ENCODE measurements at places on chromosomes 12 and 14.

DNA sequence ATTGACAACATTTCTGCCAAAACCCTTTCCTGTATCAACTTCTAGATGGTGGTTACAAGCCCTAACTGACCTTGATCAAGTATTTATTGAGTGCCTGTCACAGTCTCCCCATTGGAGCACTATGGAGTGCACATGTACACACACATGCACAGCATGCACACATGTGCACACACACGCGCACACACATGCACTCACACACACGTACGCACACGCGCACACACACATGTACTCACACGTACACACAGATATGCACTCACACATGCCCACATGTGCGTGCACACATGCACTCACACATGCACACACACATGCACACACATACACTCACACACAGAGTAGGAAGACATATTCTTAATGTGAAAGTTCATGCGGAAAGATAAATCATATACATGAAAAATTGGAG lies 43.7 kb downstream of the MYRFL start:
- DNase-seq, result no peak

DNA sequence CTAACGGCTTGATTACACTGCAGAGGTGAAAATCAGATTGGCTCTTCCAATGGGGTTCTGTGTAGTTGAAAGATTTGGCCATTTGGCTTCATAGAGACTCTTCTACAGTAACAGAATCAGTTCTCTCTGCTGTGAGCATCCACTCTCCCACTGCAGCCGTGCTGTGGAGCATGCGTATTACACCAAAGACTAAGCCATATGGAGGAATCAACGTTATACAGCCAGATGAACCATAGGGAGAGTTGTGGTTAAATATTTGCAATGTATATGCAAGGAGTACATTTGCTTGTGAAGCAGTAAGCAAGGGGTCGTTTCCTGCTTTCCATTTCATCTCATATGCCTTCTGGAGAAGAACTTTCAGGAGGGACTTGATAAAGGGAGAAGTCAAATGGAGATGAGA lies 331.1 kb upstream of the FKBP4 start:
- no peak for DNase-seq

GRCh38 chr12:15050659-15051058 lies 77.8 kb downstream of the PDE6H start:
- DNase-seq, result no peak

- DNase-seq, result no peak
These were observed 482.0 kb downstream of the TMTC2 start for GRCh38 chr12:83168751-83169150.

DNA sequence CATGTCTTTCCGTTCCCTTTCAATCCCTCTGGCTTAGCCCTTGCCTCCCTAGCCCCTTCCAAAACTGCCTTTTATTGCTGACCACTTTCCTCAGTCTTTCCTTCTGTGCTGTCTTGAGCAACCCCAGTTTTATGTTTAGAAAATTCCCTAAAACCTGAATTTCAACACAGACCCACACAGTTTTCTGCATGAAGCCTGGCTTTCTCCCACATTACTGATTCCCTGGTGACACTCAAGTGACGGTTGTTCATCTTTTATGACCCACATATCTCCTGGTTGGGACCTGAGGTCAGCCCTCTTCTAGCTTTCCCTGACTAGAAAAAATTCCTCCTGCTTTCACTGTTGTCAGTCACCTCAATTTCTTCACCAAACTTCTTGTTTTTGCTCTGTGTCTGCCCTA lies 21.0 kb downstream of the FGD4 start:
- DNase-seq, result no peak

- DNase-seq, result no peak
These were observed 100.7 kb upstream of the ATF7IP start for GRCh38 chr12:14264778-14265177.

DNA sequence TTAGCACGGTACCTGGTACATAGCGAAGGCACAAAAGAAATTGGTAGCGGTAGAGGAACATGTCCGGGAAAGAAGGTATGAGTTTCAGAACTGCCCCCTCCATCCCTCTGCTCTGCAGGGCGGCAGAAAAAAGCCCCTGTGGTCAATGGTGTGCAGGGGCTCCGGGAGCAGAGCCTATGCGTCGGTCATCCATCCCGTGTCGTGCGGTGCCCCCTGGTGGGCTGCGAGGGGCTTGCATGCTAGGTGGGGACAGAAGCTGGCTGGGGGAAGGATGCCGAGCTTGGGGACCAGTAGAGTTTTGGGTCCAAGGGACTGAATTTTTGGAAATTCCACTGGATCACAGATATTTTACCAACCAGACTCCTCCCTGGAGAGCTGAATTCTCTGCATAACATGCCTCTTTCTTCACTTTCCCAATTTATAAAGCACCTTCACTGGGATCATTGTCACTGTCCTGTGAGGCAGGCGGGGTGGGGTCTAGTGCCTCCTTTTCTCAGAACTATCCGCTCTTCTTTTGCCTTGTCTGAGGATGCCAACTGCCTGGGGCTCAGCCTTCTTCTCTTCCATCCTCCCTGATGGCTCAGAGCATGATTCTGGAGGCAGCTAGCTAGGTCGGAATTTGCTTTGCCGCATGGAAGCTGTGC lies 148.7 kb downstream of the SMOC1 start:
- peak; percentile 18 for DNase-seq

DNA sequence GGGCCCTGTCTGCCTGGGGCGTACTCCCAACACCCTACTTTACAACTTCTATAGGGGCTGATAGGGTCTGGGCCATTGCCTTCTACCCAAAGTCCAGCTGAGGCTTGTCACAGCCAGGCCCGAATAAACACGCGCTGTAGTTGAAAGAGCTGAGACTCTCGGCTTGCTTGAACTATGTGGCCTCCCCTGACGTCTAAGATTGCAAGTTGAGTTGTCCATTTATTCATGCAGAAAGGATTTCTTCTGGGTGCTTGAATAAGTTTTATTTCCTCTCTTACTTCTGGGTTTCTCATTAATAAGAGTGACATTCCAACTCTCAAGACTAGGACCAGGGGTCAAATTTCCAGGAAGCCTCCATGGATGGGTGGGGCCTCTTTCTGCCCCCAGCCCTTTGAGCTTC lies 74.4 kb upstream of the VRK1 start:
- no peak for DNase-seq
